ENCODE measurements at places on chromosomes 2 and 18. TPM values are rescaled to one million over a fixed set of nuclear protein-coding genes. Genes with fewer than 3 reads are reported as not detected.

DNA sequence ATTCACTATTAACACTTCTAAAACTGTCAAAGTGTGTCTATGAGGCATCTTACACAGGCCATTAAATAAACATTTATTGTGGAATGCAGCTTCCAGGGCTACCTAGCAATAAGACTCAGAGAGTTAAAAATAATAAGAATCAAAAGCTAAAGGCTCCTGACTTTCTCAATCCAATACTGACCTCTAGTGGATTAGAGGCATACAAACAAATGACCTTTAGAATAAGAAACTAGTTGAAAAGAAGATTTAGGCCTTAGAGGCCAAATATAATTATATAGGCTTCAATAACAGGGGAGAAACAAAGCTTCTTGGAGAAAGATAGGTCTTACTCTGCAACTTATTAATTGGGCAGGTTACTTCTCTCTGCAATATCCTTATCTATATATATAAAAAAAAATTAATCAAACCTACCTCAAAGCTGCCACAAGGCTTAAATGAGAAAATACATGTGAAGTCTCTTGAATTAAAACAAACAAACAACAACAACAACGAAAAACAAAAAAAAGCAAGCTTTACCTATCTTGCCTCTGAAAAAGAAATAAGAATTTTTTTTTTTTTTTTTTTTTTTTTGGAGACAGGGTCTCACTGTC, 246.1 kb downstream of the EXOC6B start:
- H3K4me1 ChIP-seq, result no peaks in the 10 kb centered on the region
- DNase-seq, result peak; percentile 62
- H3K27ac ChIP-seq, result no peak overlapping the region
- no peak overlapping the region for H3K4me3 ChIP-seq

- peaks cover 23% of the 10 kb centered on the region for H3K4me1 ChIP-seq
- H3K36me3 ChIP-seq, result no peaks in the 10 kb centered on the region
- H3K4me3 ChIP-seq, result no peak overlapping the region
Observed at GRCh38 chr2:122391726-122392125, 636.3 kb downstream of the TSN start.

DNA sequence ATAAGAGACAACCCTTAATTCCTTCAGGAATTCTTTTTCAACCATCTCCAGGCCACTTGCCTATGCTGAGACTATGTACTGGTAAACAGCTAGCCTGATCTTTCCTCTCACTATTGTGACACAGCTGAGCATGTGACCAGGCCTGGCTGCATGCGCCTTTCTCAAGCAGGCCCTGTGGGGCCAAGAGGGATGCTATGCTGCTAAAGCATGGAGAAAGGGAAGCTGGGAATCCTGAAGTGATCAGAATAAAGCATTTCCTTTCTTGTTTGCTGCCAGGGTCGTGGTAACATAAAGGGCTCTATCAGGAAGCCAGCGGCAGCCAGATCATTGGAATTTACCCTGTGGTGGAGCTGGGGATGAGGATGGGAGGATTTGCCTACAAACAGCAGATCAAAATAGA, 29.8 kb upstream of the LCLAT1 start:
- H3K36me3 ChIP-seq, result no peaks in the 10 kb centered on the region
- H3K27me3 ChIP-seq, result no peaks in the 10 kb centered on the region
- H3K4me3 ChIP-seq, result no peak overlapping the region
- DNase-seq, result no peak

- H3K27me3 ChIP-seq, result no peaks in the 10 kb centered on the region
- no peak overlapping the region for H3K27ac ChIP-seq
- H3K36me3 ChIP-seq, result peaks cover 5% of the 10 kb centered on the region
- no peak overlapping the region for H3K4me3 ChIP-seq
- H3K4me1 ChIP-seq, result no peaks in the 10 kb centered on the region
- no peak for DNase-seq
Observed at GRCh38 chr2:96809951-96810782, 5.9 kb upstream of the CNNM3 start.

RAB3GAP1 gene
- total RNA-seq, result 70.1 TPM

SOWAHC gene
- total RNA-seq, result 25.6 TPM
